ENCODE measurements at places on chromosomes 6 and 20. TPM values are rescaled to one million over a fixed set of nuclear protein-coding genes. Genes with fewer than 3 reads are reported as not detected.

Gene VPS16
- total RNA-seq: 21.2 TPM

Gene KPNA5
- 2.8 TPM for total RNA-seq

Gene SLC22A1
- total RNA-seq: not detected

Gene FLRT3
- 32.3 TPM for total RNA-seq

Gene NOX3
- not detected for total RNA-seq

Gene MROH8
- not detected for total RNA-seq

DNA sequence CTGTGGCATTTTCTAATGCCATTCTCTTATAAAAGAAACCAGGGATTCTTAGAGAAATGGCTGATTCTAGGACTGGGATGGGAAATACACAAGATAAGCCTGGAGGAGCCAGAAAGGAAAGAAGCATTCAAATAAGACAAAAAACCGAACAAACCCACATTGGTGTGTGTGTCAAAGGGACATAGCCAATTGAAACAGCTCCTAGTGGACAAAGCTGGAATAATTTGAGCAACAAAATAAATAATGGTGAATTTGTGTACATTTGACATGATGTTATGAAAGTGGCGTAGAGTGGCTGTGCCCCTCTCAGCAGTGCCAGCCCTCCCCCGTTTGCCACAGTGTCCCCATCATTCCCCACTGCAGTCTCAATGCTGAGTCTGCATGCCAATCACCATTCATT is 55.5 kb downstream of the B3GAT2 start:
- no peak for DNase-seq

GRCh38 chr6:158086504-158087223 is 81.4 kb downstream of the SERAC1 start:
- no peak for DNase-seq

DNA sequence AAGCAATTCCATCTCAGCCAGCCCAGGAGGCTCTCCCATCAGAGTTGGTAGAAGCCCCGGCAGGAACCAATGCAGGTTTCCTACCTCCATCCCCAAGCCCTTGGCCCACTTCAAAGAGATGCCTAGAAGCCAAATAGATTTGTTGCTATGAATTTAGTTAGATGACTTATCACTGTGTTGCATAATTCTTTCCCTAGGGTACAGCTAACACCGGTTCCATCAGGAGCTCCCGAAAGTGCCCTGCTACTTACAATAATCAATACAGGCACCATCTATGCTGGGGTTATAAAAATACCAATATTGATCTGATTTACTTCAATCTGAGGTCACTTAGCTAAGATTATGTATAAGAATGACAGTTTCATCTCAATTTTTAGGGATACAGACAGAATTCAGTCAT is 113.0 kb downstream of the MAP7 start:
- no peak for DNase-seq

DNA sequence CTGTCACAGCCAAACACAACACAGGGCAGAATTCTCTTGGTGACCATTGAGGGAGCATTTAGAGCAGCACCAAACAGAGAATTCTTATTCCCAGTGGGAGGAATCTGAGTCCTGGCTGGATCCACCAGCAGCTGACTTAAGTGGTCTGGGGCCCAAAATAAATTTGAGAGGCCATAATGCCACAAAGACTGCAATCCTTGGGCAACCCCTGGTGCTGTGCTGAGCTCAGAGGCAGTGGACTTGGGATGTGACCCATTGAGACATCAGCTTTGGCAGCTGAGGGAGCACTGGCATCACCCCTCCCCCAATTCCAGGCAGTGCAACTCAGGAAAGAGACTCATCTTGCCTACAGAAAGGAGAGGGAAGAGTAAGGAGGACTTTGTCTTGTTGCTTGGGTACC is 48.6 kb upstream of the THBS2 start:
- DNase-seq: no peak

DNA sequence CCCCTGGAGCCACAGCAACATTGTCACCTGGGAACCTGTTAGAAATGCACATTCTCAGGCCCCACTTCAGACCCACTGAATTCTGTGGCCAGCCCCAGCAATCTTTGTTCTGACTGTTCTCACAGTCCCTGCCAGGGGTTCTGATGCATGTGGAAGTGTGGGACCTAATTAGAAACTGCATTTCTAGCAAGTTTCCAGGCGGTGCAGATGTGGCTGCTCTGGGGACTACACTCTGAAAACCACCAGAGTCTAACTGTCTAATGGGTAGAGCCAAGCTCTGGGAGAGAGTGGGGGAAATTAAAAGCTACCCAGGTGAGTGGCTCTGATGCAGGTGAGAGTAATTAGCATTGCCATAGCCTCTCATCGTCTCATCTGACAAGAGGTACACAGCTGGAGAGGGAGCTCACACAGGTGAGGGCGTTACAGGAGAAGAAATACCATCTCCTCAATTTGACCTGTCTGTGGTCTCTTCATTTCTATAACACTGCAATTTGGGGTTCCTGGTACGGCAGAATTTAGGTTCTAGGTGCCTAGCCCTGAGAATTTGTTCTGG is 66.0 kb downstream of the SNX5 start:
- no peak for DNase-seq

DNA sequence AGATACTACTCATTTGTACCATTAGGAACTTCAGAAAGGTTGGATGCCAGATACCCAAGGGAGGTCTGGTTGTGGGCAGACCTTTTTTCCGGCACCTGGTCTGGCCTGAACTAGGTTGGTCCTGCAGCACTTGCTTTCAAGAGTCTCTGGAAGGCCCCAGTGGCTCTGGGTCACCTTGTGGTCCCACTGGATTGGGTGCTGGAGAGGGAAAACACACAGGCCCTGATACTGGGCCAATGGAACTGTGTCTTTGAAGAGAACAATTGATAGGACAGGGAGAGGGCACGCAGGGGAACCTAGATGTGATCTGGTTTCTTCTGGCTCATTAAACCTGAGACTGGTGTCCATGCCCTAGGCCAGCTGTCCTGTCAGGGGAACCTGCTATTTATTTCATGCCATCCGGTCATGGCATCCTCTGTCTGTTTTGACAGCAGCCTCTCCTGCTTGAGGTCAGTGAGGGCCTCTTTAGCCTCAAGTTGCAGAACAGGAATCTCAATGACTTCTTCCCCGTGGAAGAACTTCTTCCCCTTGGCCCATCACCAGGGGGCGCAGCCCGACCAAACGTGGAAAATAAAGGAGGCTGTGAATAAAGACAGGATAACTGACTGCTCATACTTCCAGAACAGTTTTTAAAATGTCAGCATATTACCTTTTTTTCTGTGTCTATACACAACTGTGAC is 25.0 kb downstream of the TAF8 start:
- peak; percentile 53 for DNase-seq

DNA sequence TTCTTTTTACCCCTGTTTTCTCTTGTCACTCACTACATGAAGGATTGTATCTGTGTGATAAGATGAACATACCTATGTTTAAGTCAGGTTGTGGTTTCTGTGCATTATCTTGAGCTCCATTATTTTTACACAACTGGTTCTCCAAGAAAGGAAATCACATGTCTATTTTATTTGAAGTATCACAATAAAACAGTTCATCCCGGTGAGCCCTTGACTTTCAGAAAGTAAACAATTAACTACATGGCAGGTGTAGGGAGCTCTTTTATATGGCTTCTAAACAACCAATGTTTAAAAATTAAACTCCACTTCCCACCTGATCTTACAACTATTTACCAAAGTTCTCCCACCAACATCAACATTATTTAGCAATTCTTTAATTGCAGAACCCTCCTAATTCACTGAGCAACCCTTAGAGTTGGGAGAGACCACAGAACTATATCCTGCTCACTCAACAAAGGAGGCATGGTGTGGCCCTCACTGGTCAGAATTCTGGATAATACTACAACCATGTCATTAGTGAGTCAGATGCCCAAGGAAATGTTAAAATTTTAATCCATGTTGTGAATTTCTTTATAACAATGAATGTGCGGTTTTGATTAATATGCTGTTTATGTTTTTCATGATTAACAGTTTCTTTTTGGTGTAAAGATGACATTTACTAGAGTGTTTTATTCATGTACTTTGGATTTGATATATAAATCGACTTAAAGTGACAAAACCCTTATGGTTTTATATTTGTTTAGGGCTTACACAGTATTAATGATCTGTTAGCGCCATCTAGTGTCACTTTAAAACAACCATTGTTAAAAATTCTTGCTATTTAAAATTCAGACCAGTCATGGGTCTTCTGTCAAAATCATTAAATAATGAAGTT is 50.0 kb upstream of the SCGN start:
- DNase-seq: no peak

- no peak for DNase-seq
These were observed 706 bp upstream of the NANP start for GRCh38 chr20:25624500-25624939.

- DNase-seq: no peak
These were observed 114.6 kb upstream of the THBS2 start for GRCh38 chr6:169368200-169368599.

- DNase-seq: no peak
These were observed 142.0 kb upstream of the GLP1R start for GRCh38 chr6:38906582-38906981.

GRCh38 chr6:52610745-52611355 is 34.0 kb upstream of the TRAM2 start:
- DNase-seq: no peak

GRCh38 chr6:153840039-153840850 is 198.8 kb upstream of the OPRM1 start:
- no peak for DNase-seq

GRCh38 chr20:61649105-61649859 is 397.2 kb downstream of the CDH4 start:
- DNase-seq: no peak

DNA sequence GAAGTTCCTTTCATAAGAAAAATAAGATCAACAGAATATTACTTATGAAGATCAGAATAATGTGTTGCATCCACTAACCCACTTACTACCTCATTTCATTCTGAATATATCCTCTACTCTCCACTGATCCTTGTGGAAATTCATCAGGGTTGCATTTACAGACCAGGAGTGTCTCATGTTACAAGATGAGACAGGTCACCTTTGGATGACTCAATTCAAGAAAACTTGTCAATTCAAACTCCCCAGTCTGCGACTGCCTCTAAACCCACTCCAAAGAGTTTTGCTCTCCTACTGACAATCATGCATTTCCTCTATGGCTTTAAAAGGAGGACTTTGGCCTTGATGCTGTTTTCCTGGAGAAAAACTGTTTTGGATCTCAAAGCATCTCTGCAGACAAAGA is 68.4 kb downstream of the ID4 start:
- DNase-seq: no peak

DNA sequence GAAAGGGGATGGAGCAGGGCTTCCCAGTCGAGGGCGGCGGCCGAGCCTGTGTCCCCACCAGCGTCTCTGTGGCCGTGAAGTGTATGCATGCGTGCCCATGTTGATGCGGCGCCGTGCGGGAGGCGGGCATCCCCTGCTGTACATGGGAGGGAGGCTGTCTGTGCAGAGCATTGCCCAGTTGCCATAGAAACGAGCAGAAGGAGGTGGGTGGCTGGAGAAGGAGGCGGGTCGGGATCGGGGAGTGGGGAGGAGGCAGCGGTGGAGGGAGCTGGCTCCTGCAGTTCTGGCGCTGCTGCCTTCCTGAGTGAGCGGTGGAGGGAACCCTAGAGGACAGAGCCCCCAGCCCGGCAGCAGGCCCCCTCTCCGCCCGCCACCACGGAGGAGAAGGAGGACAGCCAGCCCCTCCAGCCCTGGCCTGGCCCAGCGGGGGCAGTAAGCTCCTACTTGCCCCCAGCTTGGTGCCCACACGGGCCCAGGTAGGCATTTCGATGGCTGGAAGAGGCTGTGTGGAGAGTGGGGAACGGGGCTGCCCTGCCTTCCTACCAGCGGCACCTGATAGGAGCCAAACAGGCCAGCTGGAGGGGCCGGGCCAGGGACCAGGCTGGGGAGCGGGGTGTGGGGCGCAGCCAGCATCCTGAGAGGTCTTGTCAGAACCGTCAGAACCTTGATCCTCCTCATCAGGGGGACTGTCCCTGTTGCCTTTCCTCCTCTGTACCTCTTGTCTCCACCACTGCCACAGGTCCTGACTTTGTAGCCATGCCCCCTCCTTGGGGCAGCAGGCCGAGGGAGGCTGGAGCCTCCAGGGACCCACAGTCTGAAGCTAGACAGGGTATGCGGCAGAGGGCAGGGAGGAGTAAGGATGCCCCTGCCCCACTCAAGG is 41.3 kb downstream of the SPDEF start:
- DNase-seq: no peak

Data from MG63 (cell line).